ENCODE measurements at places on chromosomes 1 and 21. TPM values are rescaled to one million over a fixed set of nuclear protein-coding genes. Genes with fewer than 3 reads are reported as not detected.

CASZ1 gene
- polyA plus RNA-seq, result 16.2 TPM

NOS1AP gene
- 2.7 TPM for polyA plus RNA-seq

AIRE gene
- polyA plus RNA-seq, result 14.3 TPM

FCRL4 gene
- 0.07 TPM for polyA plus RNA-seq

ACTN2 gene
- 3.1 TPM for polyA plus RNA-seq

CELA2A gene
- polyA plus RNA-seq, result 0.18 TPM

OR10K1 gene
- not detected for polyA plus RNA-seq

CD84 gene
- polyA plus RNA-seq, result 1.7 TPM

TSNAX gene
- polyA plus RNA-seq, result 38.2 TPM

SPRR1B gene
- polyA plus RNA-seq, result not detected

CD58 gene
- polyA plus RNA-seq, result 28.6 TPM

CFAP126 gene
- 0.15 TPM for polyA plus RNA-seq

- no peaks in the 10 kb centered on the region for H3K27me3 ChIP-seq
- no peak overlapping the region for H3K4me3 ChIP-seq
- no peak overlapping the region for H3K27ac ChIP-seq
- no peaks in the 10 kb centered on the region for H3K4me1 ChIP-seq
- DNase-seq, result peak; percentile 18
- no peaks in the 10 kb centered on the region for H3K36me3 ChIP-seq
Measured at GRCh38 chr1:116019653-116020253, 43.4 kb downstream of the SLC22A15 start.

- H3K4me3 ChIP-seq, result peak overlapping the region; percentile 10
- H3K4me1 ChIP-seq, result no peaks in the 10 kb centered on the region
- H3K36me3 ChIP-seq, result no peaks in the 10 kb centered on the region
- H3K27ac ChIP-seq, result no peak overlapping the region
Measured at GRCh38 chr1:177163844-177164379, 600 bp downstream of the ASTN1 start.

- H3K27ac ChIP-seq, result no peak overlapping the region
- no peaks in the 10 kb centered on the region for H3K27me3 ChIP-seq
- no peak for DNase-seq
- no peaks in the 10 kb centered on the region for H3K36me3 ChIP-seq
- no peak overlapping the region for H3K4me3 ChIP-seq
Measured at GRCh38 chr1:107692580-107693345, 272.2 kb downstream of the VAV3 start.

DNA sequence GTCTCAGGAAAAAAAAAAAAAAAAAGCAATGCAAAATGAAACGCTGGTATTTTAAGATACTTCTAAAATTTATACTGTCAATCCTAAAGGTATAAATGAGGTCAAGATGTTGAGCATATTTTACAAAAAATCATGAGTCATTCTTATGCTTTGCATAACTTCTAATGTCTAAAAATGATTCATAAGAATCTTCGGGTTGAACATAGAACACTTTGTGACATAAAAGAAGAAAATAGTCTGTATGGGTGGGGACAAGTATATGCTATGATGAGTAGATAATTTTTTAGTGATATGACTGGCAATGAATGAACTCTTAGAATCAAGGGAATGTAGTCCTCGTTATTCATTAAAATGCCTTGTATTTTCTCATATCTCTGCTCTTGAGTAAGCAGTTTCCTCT is 416.9 kb upstream of the USP24 start:
- H3K27ac ChIP-seq, result peak overlapping the region; percentile 28
- H3K27me3 ChIP-seq, result no peaks in the 10 kb centered on the region
- peak; percentile 46 for DNase-seq
- no peaks in the 10 kb centered on the region for H3K4me1 ChIP-seq
- H3K4me3 ChIP-seq, result no peak overlapping the region
- no peaks in the 10 kb centered on the region for H3K36me3 ChIP-seq

- no peak for DNase-seq
- H3K27ac ChIP-seq, result no peak overlapping the region
- no peaks in the 10 kb centered on the region for H3K36me3 ChIP-seq
- H3K27me3 ChIP-seq, result no peaks in the 10 kb centered on the region
- H3K4me1 ChIP-seq, result no peaks in the 10 kb centered on the region
Measured at GRCh38 chr1:118744420-118744819, 243.7 kb downstream of the TBX15 start.

DNA sequence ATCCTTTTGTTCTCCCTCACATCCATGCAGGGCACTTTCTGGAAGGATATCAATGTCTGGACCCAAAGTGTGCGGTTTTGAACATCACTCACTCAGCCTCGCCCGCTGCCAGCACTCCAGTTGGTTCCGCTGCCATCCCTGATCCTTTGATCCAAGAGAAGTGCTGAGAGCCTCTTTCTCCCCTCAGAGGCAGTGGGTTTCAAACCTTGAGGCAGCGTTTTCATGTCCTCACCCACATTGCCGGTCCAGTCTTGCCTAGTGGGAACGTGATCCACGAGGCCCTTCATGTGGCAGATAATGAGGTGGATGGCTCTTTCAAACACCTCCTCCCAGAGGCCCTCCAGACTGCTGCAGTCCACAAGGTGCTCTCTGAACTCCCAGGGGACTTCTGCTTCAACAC is 122.2 kb downstream of the ACTL8 start:
- no peak overlapping the region for H3K27ac ChIP-seq
- H3K4me1 ChIP-seq, result no peaks in the 10 kb centered on the region
- H3K27me3 ChIP-seq, result no peaks in the 10 kb centered on the region
- H3K36me3 ChIP-seq, result no peaks in the 10 kb centered on the region
- no peak overlapping the region for H3K4me3 ChIP-seq

- no peak for DNase-seq
- H3K27me3 ChIP-seq, result no peaks in the 10 kb centered on the region
- no peak overlapping the region for H3K4me3 ChIP-seq
- H3K4me1 ChIP-seq, result peaks cover 53% of the 10 kb centered on the region
- H3K27ac ChIP-seq, result peak overlapping the region; percentile 61
Measured at GRCh38 chr1:21608798-21609197, 60.4 kb downstream of the RAP1GAP start.

DNA sequence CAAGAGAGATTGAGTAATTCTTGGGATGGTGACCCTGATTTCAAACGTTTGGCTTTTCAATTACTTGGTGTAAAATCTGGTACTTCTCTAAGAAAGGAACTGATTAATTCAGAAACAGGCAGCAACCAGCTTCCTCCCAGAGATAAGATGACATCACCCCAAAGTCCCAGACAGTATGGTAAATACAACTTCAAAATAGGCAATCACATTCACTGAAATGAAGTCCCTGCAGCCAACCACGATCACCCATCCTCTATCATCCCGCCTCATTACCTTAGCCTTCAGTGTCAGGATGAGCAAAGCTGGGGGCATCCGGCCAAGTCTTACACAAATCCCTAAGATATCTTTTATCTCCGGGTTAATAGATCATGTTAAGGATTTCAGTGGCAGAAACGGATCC is 26.4 kb upstream of the RUNX1 start:
- H3K36me3 ChIP-seq, result no peaks in the 10 kb centered on the region
- no peaks in the 10 kb centered on the region for H3K4me1 ChIP-seq
- peak; percentile 9 for DNase-seq
- no peak overlapping the region for H3K4me3 ChIP-seq
- no peak overlapping the region for H3K27ac ChIP-seq

- H3K4me3 ChIP-seq, result no peak overlapping the region
- H3K27ac ChIP-seq, result no peak overlapping the region
- peaks cover 5% of the 10 kb centered on the region for H3K4me1 ChIP-seq
- no peak for DNase-seq
Measured at GRCh38 chr1:193538003-193538354, 351.6 kb upstream of the B3GALT2 start.

GRCh38 chr1:218342091-218342490 is 3.0 kb upstream of the TGFB2 start:
- H3K27me3 ChIP-seq, result peaks cover 33% of the 10 kb centered on the region
- H3K36me3 ChIP-seq, result no peaks in the 10 kb centered on the region
- H3K4me3 ChIP-seq, result no peak overlapping the region
- H3K27ac ChIP-seq, result no peak overlapping the region
- no peak for DNase-seq

- no peak overlapping the region for H3K27ac ChIP-seq
- no peak for DNase-seq
- no peaks in the 10 kb centered on the region for H3K27me3 ChIP-seq
- no peak overlapping the region for H3K4me3 ChIP-seq
Measured at GRCh38 chr1:7224644-7225043, 439.4 kb downstream of the CAMTA1 start.

- H3K4me3 ChIP-seq, result no peak overlapping the region
- no peak for DNase-seq
- no peaks in the 10 kb centered on the region for H3K36me3 ChIP-seq
- no peaks in the 10 kb centered on the region for H3K27me3 ChIP-seq
Measured at GRCh38 chr21:26952374-26953066, 14.4 kb downstream of the ADAMTS5 start.

DNA sequence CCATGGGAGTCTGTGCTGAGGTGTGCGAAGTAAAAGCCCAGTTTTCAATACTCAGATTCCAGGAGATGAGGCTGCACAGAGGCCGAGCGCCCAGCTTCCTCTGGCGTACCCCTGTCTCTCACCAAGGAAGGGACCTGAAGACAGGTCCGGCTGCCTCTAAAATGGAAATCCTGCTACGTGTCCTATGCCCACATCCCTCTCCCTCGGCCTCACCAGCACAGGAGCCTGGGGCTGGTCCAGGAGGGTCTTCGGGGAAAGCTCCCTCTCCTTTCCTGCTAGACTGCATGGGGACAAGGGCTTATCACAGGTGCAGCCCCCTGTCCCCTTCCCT is 392 bp downstream of the MRPL55 start:
- peak overlapping the region; percentile 68 for H3K4me3 ChIP-seq
- H3K4me1 ChIP-seq, result peaks cover 24% of the 10 kb centered on the region
- DNase-seq, result no peak
- H3K27me3 ChIP-seq, result no peaks in the 10 kb centered on the region

DNA sequence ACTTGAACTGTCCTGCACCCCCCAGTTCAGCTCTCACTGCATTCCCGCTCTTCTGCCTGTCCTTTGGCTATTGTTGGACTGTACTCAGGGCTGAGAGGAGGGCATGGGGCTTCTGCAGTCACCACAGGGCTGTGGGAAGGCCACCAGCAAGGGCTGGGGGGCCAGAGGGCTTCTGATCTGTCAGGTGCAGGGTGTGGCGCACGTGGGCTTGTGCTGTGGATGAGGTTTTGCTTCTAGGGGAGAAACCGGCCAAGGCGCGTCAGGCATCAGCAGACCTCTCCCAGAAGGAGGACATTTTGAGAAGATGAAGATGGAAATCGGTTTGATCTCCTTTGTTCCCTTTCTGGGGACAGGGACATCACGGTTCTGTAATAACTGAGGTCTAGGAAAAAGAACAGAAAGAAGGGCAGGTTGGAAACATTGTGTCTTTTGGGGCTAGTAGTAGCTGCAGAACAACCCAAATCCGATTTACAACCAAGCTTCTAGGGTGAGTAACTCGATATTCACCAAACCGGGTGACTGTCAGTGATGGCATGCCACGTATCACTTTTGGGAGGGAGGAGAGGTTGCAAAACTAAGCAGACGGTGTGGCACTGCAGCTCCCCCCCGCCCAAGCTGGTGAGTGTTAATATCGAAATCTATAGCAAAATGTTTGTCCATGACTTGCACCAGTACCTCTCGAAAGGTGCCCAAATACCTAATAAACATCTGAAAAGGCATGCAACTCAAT is 40.9 kb downstream of the AGPAT3 start:
- no peak for DNase-seq
- H3K4me1 ChIP-seq, result peaks cover 34% of the 10 kb centered on the region
- no peak overlapping the region for H3K4me3 ChIP-seq

DNA sequence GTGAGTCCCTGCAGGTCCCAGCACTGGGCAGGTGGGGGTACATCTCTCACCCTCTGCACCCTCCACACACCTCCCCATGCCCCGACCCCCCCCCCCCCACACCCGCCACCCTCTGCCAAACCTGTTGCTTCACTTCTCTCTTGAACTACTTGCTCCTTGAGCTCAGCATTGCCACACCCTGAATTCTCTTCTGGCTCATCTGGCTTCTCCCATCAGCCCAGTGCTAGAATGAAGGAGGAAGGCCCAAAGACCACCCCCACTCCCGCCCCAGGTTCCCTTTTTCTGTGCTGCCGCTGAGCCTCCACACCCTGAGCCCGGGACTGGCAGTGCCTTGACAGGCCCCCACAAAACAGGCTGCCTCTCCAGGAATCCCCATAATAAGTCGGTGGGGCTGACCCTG is 6.4 kb upstream of the TNNI1 start:
- no peak overlapping the region for H3K4me3 ChIP-seq
- no peak for DNase-seq
- H3K36me3 ChIP-seq, result no peaks in the 10 kb centered on the region
- H3K4me1 ChIP-seq, result no peaks in the 10 kb centered on the region

- H3K27ac ChIP-seq, result no peak overlapping the region
- H3K36me3 ChIP-seq, result no peaks in the 10 kb centered on the region
- peak; percentile 54 for DNase-seq
- H3K4me3 ChIP-seq, result no peak overlapping the region
Measured at GRCh38 chr1:59150577-59151386, 146.1 kb upstream of the FGGY start.

DNA sequence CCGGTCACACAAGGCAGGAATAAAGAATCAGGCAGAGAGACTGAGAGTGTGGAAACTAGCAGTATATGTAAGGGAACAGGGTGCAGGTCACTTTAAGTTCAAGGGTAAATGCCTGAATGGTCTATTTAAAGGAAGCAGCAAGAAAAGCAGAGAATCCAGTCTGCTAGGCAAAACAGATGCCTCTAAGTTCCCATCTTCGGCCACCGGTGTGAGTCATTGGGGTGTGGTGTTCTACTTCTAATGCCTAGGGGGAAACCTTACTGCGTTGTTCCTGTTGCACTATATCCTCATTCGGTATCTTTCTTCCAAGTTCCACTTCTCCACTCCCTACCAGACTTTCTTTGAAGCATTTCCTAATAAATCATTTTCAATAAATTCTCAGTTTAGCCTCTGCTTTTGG is 259.9 kb downstream of the HHIPL2 start:
- no peak for DNase-seq
- no peaks in the 10 kb centered on the region for H3K4me1 ChIP-seq
- no peak overlapping the region for H3K27ac ChIP-seq

DNA sequence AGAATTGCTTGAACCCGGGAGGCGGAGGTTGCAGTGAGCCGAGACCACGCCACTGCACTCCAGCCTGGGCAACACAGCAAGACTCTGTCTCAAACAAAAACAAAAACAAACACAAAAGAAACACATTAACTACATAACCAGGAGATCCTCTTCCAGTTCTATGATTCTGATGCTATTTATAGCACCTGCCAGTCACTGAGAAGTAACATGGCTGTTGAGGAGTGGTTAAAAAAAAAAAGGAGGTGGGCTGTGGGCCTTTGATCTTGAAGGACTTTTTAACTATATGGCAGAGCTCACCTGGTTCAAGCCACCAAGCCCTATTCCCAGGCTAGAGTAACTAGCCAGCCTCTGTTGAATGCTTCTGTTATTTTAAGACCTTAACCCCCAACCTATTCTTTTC is 148.8 kb downstream of the ZBTB18 start:
- H3K4me1 ChIP-seq, result no peaks in the 10 kb centered on the region
- no peaks in the 10 kb centered on the region for H3K27me3 ChIP-seq
- no peak for DNase-seq
- H3K4me3 ChIP-seq, result no peak overlapping the region

GRCh38 chr1:25183126-25183980 is 48.9 kb downstream of the SYF2 start:
- H3K4me1 ChIP-seq, result no peaks in the 10 kb centered on the region
- H3K4me3 ChIP-seq, result no peak overlapping the region
- DNase-seq, result no peak
- H3K27ac ChIP-seq, result no peak overlapping the region
- no peaks in the 10 kb centered on the region for H3K36me3 ChIP-seq
- no peaks in the 10 kb centered on the region for H3K27me3 ChIP-seq

Measured in large intestine (tissue), 12 donors.